ENCODE measurements at places on chromosomes 6 and 20.

- no peak for DNase-seq
Observed at GRCh38 chr6:157848693-157849092, 25.6 kb downstream of the SNX9 start.

- DNase-seq: no peak
Observed at GRCh38 chr6:75145976-75146375, 59.9 kb downstream of the COL12A1 start.

DNA sequence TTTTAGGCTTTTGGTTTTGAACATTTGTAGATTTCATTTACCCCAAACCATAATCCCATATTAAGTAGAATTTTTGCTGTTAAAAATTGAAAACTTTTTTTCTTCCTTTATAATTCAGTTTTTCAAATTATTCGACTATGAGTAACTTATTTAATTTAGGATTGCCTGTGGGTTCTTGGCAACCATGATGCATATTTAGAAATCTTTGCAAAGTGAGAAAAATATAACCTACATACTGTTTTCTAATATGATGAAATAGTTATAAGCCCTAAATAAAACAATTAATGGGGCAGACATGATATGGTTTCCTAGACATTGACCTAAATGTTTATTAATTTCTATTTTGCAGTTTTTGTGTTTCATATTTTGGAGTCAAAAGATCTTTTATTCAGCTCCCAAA, 23.6 kb downstream of the NEDD9 start:
- DNase-seq: no peak

GRCh38 chr20:38084425-38084951, 50.9 kb downstream of the RPRD1B start:
- DNase-seq: peak; percentile 73

- peak; percentile 87 for DNase-seq
Observed at GRCh38 chr20:44495802-44496481, 20.3 kb downstream of the TTPAL start.

- no peak for DNase-seq
Observed at GRCh38 chr6:168671028-168671862, 230.3 kb downstream of the SMOC2 start.

DNA sequence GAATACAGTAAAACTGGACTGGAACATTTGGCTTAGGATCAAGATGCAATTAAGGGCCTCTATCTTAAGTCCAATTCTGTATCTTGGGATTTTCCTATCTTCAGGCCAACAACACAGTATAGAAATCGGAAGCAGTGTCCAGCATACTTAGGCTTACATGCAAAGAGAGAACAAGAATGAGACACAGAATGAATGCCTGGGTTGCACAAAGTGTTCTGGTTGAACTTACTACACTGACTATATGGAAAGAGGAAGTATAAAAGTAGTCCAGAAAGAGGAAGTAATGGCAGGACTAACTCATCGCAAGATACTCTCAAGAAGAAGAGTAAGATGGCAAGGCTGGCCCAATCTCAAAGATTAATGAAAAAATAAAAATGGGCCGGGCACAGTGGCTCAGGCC, 87.6 kb downstream of the BTBD9 start:
- DNase-seq: no peak

DNA sequence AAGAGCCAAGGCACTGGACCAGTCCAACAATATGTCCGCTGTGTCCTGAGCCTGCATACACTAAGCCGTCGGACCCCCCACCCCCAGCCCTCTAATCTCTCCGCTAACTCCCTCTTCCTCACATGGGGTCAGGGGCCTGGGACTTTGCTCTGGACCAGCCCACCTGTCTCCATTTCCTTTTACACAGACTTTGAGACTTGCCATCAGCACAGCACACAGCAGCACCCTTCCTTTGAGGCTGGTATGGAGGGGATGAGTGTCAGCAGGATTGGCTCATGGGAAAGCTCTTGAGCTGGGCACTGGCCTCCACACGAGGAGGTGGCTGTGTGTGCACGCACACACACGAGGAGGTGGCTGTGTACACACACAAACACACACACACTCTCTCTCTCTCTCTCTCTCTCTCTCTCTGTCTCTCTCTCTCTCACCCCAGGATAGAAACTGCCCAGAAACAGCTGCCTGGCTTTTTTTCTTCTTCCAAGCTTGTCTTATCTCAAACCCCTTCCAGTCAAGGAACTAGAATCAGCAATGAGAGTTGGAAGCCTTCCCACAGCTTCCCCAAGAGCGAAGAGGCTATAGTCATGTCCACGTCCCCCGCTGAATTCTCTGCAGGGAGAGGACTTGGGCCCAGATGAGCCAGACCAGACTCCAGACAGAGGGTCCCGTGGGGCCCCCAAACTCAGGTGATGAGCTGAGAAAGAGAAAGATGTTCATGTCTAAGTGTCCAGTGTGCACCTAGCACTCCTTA, 18.6 kb downstream of the SLC9A8 start:
- DNase-seq: no peak

DNA sequence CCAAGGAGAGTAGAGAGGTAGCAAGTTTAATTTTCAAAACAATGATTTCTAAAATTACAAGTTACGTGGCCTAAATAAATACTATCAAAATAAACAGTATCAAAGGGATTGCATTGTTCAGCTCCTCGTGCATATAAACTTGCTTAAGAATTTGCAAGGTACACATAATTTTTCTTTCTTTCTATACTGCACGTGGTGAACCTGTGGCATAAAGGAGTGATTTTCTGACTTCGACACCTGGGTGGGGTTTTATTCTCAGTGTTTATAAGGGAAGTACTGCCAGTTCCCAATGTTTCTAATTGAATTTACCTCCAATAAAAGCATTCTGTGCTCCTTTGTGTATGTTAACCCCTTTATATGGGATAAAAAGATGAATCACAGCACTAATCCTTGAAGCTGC, 50.1 kb upstream of the C20orf144 start:
- DNase-seq: no peak

DNA sequence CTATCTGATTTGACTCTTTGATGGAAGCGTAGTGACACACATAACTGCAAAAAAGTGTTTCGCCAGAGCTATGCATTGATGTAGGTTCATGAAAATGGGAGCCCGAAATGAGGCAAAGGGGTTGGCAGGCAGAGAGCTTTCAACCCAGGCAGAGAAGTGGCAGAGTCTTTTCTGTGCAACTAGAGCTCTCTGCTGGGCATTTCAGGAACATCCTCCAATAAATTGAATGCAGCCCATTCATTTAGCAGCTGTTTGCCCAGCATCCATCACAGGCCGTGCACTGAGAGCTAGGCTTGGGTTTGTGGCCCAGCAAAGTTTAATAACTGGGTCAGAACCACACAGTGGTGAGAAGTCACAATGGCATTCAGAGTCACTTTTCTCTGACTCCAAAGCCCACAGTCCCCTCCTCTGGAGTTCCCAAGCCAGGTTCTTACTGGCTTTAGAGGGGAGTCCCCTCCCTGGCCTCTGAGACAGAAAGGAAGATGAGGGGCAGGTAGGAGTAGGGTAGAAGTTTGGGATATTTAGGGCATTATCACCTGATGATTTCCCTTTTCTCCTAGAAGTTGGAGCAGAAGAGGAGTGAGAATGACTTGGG, 31.8 kb upstream of the ELMO2 start:
- DNase-seq: peak; percentile 7

- DNase-seq: no peak
Observed at GRCh38 chr6:142906945-142907470, 38.0 kb downstream of the HIVEP2 start.

DNA sequence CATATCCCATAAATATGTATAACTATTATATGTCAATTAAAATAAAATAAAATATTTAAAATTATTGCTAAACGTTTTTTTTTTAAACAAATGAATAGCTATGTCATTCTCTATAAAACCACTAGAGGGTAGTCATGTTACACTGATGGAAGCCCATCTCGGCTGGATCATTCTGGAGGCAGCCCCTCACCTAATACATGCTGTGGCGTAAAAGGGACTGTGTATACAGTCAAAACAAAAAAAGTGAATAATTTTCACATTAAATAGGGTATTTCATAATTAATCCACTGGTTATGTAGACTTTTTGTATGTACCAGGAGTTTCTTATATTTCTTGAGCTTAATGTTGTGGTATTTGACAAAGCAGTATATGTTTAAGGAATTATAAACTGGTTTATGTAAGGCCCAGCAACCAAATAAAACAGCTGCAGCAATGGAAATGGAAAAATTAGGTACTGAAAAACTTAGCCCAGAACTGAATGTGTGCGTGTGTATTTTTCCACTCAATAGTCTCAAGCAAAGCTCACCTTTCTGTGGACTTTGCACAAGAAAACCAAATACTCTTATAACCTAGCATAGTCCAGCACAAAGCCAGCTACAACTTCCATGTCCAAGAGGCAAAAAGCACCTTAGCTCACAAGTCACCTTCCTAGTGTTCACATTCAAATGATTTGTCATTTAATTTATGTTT, 81.7 kb downstream of the COL9A1 start:
- DNase-seq: no peak

GRCh38 chr6:67131827-67132226, 1424.8 kb upstream of the EYS start:
- no peak for DNase-seq

DNA sequence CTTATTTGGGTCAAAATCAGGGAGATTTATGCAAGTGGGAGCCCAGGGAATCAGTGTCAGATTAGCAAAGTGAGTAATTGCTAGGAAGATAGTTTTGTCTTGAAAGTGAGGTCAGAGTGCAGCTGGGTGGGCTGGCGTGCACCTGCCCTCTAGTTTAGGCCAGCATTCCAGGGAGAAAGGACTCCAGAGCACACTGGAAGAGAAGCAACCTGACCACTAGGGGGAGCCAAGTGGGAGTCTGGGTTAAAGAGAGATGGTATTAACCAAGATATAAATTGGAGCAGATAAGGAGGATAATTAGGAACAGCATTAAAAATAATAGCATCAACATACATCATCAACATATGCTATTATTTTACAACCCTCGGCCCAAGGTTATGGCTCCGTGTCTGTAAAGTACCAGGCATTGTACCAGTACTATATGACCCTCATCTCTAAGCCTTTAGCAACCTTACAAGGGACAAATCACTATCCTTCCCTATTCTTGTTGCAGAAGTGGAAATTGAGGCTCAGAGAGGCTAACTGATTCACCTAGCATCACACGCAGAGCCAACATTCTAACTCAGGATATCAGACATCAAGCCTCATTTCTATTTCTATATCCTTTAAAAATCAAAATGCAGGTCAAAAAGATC, 57.8 kb downstream of the SLC2A10 start:
- DNase-seq: no peak

DNA sequence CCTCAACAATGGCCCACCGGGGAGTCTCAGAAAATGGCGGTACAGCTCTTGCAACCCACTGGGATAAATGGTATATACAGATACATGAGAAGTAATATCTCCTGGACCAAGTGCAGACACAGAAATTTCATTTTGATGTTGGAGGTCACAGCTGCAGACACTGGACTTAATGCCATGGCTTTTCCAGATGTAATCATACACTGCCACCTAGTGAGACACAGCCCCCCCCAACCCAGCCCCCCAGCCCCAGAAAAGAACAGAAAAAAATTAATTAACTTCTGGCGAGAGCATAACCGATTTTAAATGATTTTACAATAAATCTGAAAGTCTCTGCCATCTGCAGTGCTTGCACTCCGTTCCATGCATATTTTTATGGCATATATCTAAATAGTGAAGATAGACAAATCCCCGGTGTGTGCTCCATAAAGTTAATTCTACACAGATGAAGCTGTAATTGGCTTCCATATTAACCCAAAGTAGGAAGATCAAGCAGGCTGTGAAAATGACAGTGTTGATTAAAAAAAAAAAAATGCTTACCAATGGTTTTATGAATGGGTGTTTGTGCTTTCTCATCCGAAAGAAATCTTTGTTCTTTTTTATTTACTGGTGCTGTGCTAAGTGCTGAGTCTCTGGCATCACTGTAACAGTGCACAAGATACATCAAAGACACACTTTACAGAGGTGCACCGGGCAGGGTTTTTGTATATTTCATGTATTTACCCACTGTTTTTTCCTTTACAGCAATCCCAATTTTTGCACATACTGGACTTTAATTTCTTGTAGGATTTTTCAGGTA, 804.1 kb downstream of the TFAP2A start:
- DNase-seq: no peak

- no peak for DNase-seq
Observed at GRCh38 chr20:13274275-13274861, 53.3 kb downstream of the ISM1 start.

DNA sequence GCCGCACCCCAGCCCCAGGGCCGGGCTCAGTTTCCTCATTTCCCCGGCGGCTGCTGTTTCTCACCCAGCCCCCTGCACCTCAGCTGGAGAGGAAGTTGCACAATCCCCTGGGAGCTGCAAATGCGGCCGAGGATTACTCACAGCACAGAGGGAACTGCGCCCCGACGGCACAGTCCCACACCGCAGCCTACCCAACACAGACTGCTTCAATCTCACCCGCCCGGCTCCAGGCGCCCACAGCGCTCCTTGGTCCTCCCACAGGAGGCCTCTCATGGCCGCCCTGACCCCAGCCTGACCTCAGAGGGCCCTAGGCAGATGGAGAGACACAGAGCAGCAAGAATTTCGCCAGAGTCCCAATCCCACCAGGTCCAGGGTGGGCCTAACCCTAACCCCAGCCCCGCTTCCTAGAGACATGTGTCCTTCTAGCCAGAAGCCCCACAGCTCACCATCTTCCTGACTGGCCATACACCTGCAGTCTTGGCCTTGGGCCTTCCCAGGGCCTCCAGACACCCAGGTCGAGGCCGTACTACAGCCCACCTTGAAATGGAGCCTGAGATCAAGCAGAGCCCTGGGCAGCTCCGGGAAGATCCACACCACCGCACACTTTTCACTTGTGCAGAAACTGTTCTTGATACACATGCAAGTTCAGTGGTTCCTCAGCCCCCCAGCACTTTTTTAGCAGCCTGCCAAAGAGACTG, 11.7 kb downstream of the TFEB start:
- DNase-seq: peak; percentile 75

- no peak for DNase-seq
Observed at GRCh38 chr6:159037756-159038290, 7.0 kb downstream of the TAGAP start.

DNA sequence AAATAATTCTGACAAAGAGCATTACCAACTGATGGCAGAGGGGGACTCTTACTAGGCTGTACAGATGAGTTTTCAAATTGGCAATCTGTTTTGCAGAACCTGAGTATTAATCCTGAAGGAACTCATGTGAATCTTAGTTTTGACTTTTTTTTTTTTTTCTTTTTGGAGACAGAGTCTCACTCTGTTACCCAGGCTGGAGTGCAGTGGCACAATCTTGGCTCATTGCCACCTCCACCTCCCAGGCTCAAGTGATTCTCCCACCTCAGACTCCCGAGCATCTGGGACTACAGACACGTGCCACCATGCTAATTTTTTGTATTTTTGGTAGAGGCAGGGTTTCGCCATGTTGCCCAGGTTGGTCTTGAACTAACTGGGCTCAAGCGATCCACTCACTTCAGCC, 49.3 kb downstream of the KCTD20 start:
- DNase-seq: no peak

DNA sequence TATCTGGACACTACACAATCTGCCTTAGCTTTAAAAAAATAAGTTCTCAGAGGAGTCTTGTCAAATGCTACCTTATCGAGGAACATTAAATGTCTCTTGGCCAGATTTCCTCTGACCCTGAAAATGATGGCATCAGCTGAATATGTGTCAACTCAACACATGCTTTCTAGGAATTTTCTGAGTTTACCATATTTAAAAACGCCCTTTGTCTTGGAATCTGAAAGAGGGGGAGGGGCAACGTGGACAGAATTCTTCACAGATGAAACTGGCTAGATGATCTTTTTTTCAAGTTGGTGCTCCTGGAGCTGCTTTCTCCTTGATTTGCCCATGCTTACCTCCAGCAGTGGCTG, 5.1 kb downstream of the SOX4 start:
- no peak for DNase-seq

All from fibroblast of skin of left quadriceps (primary cell).